ENCODE measurements at places on chromosomes 5 and 9.

- peak; percentile 61 for DNase-seq
Measured at GRCh38 chr5:96431376-96432187, 1.5 kb downstream of the PCSK1 start.

GRCh38 chr9:126932871-126933321 is 18.3 kb downstream of the RALGPS1 start:
- no peak for DNase-seq

- DNase-seq = no peak
Measured at GRCh38 chr9:130672466-130672865, 8.1 kb downstream of the PRDM12 start.

GRCh38 chr9:38202336-38202938 is 133.4 kb upstream of the SHB start:
- no peak for DNase-seq

GRCh38 chr5:64519263-64519662 is 13.4 kb downstream of the RGS7BP start:
- DNase-seq = no peak

GRCh38 chr5:38543074-38543473 is 13.4 kb downstream of the LIFR start:
- DNase-seq = no peak

DNA sequence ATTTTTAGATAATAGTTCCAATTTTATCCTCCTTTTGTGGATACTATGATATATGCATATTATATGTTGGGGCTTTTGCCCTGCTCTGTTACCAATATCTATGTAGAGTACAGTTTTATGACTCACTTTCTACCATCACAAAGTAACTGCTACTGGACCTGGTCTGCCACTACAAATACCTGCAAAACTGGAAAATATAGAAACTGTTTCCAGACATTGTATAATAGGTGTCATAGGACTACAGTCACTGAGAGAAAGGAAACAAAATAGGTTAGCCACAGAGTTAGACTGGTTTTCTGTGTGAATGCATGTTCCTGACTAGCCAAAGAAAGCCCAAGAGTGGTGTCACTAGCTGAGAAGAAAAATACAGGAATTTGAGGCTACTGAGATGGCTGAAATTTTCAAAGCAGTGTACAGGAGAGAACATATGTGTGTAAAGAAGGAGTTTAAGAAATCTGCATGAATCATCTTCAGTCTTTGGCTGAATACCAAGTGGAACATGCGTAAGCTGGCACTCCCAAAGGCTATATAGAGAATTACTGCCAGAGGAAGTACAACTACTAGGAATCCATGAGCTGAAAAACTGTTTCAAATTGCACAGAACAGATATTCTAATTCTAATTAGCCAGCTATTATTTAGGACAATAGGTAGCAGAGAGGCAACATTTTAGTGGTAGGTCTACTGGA is 29.0 kb upstream of the FAM174A start:
- no peak for DNase-seq

- no peak for DNase-seq
Measured at GRCh38 chr5:136308212-136308795, 57.0 kb downstream of the TRPC7 start.

GRCh38 chr5:96410013-96410412 is 23.0 kb downstream of the PCSK1 start:
- no peak for DNase-seq

GRCh38 chr5:157072508-157072907 is 13.6 kb upstream of the HAVCR1 start:
- peak; percentile 35 for DNase-seq

DNA sequence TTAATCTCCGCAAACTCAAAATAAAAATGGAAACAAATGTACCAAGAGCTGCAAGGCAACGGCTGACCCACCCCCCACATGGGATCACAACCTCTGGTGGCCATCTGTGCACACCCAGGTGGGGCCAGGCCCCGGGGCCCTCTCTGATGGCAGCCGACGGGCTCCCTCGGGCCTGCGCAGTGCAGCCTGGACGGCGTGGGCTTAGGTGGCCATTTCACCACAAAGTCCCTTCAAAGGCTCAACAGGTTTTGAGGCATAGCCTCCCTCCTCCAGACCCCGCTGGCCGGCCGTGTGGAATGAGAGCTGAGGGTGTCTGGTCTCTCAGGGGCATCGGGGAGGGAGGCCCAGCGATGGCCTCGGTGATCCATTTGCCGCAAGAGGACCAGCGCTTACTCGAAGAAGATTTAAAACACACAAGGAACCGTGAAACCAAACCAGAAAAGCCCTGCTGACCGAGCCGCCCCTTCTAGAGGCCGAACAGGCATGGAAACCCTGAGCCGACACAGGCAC is 42.7 kb upstream of the CEP72 start:
- no peak for DNase-seq

GRCh38 chr5:150302301-150303069 is at the start of gene ARSI:
Gene ARSI, minus strand, starts transcription at chr5:150302905. Its CDS starts 532 bp downstream, at chr5:150302373.
- no peak for DNase-seq

GRCh38 chr5:56640763-56641406 is 174.5 kb upstream of the MAP3K1 start:
- DNase-seq = no peak

DNA sequence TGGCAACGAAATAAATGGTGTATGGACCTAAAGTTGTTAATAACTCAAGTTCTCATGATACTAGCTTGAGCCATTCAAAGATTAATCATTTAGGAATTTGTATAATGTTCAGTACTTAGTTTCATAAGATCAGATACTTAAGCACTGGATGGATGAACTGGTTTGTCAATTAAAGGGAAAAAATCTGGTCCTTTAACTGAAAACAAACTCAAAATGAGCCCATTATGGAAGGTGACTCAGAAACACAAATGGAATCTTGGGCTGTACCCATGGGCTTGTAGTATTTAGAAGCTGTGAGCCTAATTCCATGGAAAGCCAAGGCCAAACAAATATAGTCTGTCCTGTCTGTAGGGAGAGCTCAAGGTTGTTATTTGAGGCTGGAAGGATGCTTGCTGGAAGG is 27.6 kb upstream of the ADRB2 start:
- DNase-seq = no peak

DNA sequence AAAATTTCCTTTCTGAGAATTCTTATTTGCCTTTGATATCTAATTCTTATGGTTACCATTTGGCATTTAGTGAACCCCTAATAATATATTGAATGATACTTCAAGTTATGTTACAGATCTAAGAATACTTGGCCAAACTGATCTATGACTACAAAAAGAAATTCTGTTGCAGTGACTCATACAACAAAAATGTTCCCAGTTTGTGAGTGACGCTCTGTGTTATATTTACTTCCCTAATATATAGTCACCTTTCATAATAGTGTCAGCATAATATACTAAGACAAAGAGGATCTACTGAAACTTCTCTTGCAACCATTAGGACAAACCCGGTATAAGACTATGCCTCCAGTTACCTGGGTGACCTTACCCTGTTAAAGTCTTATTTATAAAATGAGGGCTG is 216.9 kb upstream of the TLX3 start:
- DNase-seq = no peak

DNA sequence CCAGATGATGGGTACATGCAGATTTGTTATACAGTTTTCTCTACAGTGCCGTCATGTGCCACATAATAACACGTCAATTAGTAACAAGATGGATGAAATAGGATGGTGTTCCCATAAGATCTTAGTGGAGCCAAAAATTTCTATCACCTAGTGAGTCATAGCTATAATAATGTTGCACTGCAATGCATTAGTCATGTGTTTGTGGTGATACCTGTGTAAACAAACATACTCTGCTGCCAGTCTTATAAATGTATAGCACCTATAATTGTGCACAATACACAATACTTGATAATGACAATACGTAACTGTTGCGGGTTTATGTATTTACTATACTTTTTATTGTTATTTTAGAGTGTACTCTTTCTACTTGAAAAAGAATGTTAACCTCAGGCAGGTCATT is 865.4 kb downstream of the MAT2B start:
- no peak for DNase-seq

DNA sequence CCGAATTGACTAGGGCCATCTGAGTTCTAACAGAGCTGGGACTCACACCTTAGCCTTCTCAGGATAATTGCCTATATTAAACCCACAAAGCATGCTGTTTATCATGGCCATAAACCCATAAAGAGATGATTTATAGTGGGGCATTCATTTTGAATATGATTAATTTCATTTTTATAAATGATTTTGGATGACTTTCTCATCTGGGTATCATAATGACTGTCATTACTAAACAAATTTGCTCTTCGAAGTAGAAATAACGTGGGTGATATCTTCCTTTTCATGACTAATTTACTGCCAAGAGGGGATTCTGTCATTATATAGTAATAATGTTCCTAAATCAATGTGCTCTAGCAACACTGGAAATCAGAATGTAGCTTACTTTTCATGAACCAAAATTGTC is 498.2 kb downstream of the CDH12 start:
- DNase-seq = no peak

DNA sequence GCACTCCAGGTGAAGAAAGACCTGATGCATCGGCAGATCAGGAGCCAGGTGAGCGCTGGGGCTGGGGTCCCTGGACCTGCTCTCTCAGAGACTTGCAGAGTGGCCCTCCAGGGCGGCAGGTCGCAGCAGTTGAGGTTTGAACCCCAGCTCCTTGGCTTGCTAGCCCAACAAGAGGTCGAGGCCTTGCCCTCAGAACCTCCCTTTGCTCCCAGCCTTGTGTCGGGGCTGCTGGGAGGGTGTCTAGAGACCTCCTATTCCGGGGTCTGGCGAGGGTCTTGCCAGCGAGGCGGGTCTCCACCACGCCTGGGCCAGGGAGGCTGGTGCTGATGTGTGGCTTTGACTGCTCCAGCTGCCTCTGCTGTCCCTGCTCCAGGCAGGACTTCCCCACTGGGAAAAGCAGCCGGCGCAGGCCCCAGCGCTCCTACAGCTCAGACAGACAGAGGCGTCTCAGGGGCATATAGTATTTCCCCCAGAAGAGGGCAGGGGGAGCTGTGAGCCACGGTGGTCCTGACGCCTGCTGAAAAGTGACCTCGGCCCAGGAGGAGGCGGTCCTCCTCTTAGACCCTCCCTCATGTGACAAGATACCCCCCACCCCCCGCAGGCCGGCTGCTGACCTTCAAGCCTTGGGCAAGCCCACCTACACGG is 38.3 kb downstream of the LRSAM1 start:
- DNase-seq = no peak

- DNase-seq = no peak
Measured at GRCh38 chr5:169350759-169351240, 49.9 kb upstream of the SLIT3 start.

GRCh38 chr9:136105398-136106135 is 10.5 kb upstream of the NACC2 start:
- no peak for DNase-seq

DNA sequence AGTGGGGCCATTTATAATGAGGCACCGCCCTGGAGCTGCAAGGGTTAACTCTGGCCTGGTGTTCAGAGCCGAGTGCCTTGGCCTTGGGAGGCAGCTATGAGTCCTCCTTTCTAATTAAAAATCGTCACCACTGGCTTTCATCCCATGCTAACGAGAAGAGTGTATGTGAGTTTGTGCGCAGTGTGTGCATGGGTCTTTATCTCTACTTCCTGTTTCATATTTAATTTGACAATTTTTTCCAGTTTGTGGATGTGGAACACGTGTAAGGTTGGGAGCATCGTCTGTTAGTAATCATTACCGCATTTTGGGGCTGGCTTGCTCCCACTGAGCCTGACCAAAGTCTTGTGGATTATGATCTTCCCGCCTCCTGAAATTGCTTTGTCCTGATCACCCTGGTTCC is 76.4 kb downstream of the NDFIP1 start:
- DNase-seq = no peak

DNA sequence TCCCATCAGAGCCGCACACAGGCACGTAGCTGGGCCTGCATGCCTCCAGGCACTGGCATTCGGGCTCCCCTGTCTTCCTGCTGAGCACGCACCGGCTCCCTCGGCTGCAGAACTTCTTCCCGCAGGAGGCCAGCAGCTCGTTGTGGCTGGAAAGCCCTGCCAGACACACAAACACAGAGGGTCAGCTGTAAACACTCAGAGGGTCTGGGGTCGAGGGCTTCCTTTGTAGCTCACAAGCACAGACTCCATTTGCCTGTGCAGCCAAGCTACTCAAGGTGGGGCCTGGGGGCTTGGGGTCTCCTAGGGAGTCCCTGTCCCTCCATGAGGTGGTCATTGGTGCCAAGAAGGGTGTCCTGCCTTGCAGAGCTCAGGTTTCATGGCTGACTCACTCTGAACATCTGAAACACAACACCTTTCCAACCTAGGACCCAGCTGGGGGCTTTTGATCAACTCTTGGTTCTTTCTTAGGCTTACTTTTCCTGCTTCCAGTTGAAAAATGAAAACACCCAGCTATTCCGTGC is 211.4 kb downstream of the FSTL4 start:
- no peak for DNase-seq

DNA sequence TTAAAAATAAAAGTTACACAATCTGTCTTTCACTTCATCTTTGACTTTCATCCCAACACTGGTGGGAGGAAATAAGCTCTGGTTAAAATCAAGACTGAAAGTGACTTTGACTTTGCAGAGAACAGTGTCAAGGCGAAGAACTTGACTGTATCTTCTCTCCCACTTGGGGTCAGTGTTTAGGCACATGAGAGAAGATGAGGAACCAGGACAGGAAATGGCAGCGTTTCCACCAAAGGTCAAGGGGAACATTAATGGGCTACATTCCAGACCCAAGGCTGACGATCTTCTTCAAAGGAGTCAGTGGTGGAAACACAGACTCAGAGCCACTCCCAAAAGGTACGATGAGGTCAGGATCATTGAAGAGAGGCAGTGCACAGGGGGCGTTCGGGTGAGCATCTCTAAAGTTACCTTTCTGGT is 409.5 kb downstream of the ARHGEF28 start:
- no peak for DNase-seq

DNA sequence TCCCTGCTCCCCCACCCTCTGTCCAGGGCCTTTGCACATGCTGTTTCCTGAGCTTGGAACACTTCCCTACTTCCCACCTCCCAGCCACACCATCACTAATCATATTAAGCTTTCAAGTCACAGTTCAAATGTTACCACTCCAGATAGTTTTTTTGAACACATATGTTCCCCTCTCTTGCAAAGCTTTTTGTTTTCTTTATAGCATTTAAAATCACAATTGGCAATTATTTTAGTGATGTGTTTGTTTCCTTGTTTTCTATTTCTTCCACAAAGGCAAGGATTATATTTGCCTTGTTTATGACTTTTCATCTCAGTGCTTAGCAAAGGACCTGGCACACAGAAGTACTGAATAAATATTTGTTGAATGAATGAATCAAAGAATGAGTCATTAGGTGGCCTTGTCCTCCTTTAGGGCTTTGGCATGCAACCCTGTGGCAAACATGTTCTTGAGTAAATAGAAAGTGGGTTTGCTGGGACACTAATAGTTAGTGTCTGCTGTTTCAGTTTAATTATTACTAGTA is 386.8 kb downstream of the FGF10 start:
- no peak for DNase-seq

DNA sequence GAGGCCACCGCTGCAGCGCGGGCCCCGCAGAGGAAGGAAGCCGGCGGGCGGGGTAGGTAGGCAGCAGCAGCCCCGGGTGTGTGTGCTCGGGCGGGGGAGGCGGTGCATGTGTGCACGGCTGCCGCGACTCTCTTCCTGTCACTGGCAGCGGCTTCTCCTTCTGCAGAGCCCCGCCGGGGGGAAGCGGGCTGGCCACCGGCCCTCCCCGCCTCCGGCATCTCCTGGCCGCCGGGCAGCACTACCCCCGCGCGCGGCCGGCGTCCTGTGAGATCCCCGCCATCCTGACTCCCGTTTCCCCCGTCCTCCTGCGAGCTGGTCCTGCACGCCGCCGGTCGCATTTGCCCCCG is 315 bp downstream of the PIK3R1 start:
- no peak for DNase-seq

- no peak for DNase-seq
Measured at GRCh38 chr5:152470167-152470566, 65.1 kb upstream of the NMUR2 start.

Data from stimulated activated CD4-positive, alpha-beta T cell treated with anti-CD3 and anti-CD28 coated beads, Interleukin-15, amount 100 ng/mL, for 24 hours (primary cell).